ENCODE measurements at places on chromosomes 5 and 9.

DNA sequence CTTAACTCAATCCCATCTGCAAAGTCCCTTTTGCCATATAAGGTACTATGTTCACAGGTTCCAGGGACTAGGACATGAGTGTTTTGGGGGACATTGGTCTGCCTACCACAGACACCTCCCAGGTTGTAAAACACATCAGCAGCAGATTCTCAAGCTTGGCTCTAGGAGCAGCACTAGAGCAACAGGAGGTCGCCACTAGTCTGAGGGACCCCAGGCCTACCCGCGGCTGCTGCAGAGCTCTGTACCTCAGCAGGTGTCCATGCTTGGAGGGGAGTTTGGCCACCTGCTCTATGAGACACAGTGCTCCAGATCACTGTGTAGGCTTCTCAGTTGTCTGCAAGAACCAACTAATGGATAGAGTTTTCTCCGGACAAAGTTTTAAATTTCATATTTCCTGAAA is 262.2 kb upstream of the ARRDC3 start:
- no peak for DNase-seq

DNA sequence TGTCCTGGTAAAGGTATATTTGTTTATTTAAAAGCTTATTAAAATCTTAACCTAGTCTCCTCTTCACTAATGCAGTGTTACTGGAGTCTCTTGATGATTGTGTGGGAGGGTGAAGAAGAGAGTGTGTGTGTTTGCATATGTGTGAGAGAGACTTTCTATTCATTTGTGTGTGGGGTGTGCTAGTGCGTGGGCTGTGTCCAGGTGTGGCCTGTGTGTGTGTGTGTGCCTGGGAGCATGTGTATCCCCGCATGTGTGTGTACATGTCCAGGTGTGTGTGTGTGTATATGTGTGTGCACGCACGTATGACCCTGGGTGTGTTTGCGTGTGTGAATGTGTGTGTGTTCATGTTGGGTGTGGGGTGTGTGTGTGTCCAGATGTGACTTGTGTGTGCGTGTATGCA is 10.3 kb upstream of the UNC5A start:
- DNase-seq: no peak

GRCh38 chr5:54285686-54286085 is 24.7 kb downstream of the ARL15 start:
- no peak for DNase-seq

DNA sequence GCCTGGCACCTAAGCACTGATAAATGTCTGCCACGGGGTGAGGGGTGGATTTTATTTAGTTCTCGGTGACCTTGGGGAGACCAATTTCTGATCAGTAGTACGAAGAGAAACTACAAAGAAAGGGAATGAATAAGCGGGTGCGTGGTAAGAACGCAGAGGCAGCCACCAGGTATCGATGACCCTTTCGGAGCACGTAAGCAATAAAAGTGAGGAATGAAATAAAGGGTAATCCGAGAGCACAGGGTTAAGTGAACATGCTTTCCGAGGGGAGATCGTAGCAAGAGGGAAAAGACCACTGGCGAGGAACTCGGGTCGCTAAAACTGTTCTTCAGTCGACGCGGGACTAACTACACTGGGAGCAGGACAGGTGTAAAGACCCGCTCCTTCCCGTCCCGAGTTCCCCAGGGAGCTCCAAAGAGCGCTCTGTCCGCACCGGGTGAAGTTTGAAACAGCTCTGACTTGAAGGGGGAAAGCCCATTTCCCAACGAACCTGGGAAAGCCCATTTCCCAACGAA is 1.1 kb downstream of the ELOVL7 start:
- DNase-seq: no peak

DNA sequence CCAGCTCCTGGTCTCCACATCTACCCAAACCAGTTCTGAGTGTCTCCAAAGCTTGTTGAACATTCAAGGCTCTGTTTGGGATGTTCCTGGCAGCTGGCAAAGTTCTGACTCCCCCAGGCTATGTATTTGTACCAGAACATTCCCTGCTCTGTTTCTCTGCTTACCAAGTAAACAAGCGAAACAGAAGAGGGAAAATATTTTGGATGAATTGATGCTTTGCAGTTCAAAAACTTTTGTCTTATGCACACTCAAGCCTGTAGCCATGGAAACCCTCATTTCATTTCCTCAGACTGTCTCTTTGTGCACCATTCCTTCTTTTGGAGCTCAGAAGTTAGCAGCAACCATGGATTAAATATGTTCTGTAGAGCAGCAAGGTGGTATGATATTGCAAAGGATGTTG is 145.8 kb downstream of the ACTL7B start:
- DNase-seq: no peak

GRCh38 chr9:94026816-94027215 is 57.4 kb upstream of the PTPDC1 start:
- no peak for DNase-seq

DNA sequence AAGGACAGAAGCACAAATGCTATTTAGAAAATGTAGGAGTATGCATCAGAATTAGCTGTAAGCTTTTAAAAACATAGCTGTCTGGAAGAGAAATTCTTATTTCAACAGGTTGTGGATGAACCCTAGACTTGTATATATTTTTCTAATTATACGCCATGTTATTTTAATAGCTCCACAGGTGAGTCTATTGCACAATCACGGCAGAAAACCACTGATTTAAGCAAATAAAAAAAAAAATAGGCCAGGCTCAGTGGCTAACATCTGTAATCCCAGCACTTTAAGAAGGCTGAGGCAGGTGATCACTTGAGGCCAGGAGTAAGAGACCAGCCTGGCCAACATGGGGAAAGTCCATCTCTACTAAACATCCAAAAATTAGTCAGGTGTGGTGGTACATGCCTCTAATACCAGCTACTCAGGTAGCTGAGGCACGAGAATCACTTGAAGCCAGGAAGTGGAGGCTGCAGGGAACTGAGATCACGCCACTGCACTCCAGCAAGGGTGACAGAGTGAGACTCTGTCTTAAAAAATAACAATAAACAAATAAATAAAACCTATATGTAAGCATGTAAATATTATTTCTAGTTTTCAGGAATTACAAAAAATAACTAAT is 11.7 kb downstream of the TRIM23 start:
- no peak for DNase-seq

DNA sequence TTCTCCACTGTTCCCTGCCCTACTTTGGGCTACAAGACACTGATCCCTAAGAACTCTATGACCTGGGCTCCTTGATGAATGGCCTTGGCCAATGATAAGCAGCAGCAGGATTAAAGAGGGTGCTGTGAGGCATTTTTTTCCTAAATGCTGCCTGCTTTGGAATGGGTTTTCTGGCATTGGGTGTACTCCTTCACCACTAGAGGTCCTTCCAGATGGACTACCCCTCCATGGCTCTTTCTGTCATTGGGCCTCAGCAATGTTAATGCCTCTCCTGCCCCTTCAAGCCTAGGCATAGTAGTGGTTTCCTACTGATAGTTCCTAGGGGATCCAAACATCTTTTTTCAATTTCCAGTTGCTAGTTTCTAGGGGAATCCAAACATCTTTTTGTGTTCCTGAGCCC is 319.3 kb upstream of the RPS23 start:
- no peak for DNase-seq

GRCh38 chr5:25190521-25191000 is 545.8 kb upstream of the CDH10 start:
- DNase-seq: no peak

GRCh38 chr5:58774937-58775336 is 192.1 kb downstream of the RAB3C start:
- DNase-seq: no peak

GRCh38 chr9:91948597-91949391 is 1.2 kb downstream of the ROR2 start:
- peak; percentile 52 for DNase-seq

- DNase-seq: no peak
These were observed 158.7 kb downstream of the EBF1 start for GRCh38 chr5:158940977-158941376.
